Lung microvascular endothelial cell (primary cell): ENCODE measurements at places on chromosomes 11 and 22. TPM values are rescaled to one million over a fixed set of nuclear protein-coding genes. Genes with fewer than 3 reads are reported as not detected.

ENTHD1 gene
- not detected in 2 replicates for total RNA-seq

TP53AIP1 gene
- total RNA-seq = not detected in 2 replicates

ZDHHC13 gene
- 13.9 and 25.7 TPM in 2 replicates for total RNA-seq

NFAM1 gene
- total RNA-seq = not detected in 2 replicates

LIN7C gene
- total RNA-seq = 27.5 and 43.7 TPM in 2 replicates

BDNF gene
- total RNA-seq = under 0.01 and 0.22 TPM in 2 replicates

MMP8 gene
- not detected in 2 replicates for total RNA-seq

NXPE2 gene
- total RNA-seq = not detected in 2 replicates

SYT7 gene
- 0.20 and 0.22 TPM in 2 replicates for total RNA-seq

PIWIL4 gene
- 0.65 and 0.79 TPM in 2 replicates for total RNA-seq

PSMD13 gene
- total RNA-seq = 141 and 161 TPM in 2 replicates

PPARA gene
- 4.1 and 7.9 TPM in 2 replicates for total RNA-seq
